Amygdala (tissue), 56 donors: ENCODE measurements at places on chromosomes 7 and 10.

- DNase-seq, result no peak
Observed at GRCh38 chr7:132250480-132251326, 325.6 kb downstream of the PLXNA4 start.

DNA sequence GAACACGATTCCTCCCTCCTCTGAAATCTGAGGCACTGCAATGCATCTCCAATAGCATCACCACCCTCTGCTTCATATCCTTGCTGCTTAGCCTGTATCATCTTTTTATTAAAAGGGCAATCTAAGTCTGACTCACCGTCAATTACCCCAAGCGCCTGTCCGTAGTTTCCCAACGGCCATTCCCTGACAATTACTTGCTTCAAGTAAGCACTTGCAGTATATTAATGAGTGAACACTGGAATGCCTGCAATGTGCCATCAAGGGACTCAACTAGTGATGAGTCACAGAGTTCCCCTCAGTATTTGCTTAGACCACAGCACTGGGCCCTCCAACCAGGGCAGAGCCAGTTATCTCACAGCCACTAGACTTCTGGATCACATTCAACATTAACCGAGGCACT, 19.5 kb upstream of the PPP1R3C start:
- DNase-seq, result no peak

GRCh38 chr10:70981936-70982335, 93.6 kb upstream of the PCBD1 start:
- no peak for DNase-seq

DNA sequence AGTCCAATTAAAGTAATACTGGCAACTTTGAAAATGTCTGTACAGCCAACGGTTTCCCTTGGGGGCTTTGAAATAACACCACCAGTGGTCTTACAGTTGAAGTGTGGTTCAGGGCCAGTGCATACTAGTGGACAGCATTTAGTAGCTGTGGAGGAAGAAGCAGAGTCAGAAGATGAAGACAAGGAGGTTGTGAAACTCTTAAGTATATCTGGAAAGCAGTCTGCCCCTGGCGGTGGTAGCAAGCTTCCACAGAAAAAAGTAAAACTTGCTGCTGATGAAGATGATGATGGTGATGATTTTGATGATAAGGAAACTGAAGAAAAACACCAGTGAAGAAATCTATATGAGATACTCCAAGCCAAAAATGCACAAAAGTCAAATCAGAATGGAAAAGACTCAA, 72.2 kb downstream of the ZNF783 start:
- no peak for DNase-seq

- no peak for DNase-seq
Observed at GRCh38 chr10:44416936-44417335, 32.0 kb upstream of the CXCL12 start.

- DNase-seq, result no peak
Observed at GRCh38 chr10:43201545-43202131, 63.4 kb downstream of the CSGALNACT2 start.

DNA sequence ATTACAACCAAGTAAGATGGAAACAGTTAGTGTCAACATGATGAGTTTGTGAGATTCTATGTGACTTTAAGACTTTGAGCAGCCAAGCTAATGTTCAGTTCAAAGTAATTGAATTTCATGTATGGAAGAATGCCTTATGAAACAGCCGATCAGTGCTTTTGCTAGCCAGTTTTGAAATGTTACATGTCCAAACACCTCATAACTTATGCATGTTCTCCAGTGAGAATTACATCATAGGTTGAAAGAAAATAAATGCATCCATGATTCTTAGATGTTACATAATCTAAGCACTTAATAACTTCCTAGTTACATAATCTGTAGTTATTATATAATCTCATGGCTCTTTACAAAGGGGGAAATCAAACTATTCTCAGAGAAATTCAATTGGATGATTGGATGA, 211.3 kb downstream of the BICC1 start:
- no peak for DNase-seq

DNA sequence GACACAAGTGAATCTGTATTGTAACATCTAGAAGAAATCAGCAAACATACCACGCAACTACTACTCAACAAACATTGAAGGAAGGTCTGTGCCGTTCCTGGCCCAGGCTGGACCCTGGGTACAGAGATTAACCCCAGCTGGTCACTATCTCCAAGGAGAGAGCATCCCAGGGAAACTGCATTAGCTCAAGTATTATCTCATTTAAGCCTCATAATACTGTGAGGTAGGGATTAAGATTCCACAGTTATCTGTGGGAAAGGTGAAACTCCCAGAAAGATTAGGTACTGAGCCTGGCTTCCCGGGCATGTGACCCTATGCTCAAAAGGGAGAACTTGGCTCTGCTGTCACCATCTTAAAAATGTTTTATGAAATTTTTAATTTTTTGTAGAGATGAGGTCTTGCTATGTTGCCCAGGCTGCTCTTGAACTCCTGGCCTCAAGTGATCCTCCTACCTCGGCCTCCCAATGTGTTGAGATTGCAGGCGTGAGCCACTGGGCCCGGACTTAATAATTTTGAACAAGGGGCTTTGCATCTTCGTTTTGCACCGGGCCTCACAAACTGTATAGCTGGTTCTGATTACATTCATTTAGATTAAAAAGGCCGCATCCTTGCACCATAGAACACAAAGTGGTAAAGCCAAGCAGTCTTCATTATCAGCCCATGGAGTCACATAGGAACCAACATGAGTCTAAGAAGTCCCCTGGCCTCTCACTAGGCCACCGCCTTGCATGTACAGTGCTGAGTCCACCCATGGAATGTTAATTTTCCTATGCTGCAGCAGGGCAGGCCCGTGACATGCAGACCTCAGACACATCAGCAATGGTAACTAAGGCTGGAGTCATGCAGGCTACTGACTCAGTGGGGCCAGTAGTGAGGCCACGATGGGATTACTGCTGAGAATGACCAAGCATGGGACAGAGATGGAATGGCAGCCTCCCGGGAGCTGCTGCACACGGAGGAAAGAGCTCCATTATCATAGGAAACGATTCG, 5.5 kb upstream of the CTBP2 start:
- DNase-seq, result no peak

- no peak for DNase-seq
Observed at GRCh38 chr10:112700215-112700671, 249.8 kb upstream of the TCF7L2 start.
